Glutamatergic neuron (in vitro differentiated cells): ENCODE measurements at places on chromosomes 5 and 9. TPM values are rescaled to one million over a fixed set of nuclear protein-coding genes. Genes with fewer than 3 reads are reported as not detected.
A peak's percentile ranks its signal among the peaks of the same experiment; 100 is the strongest.

The GFI1B gene
- not detected for total RNA-seq

DNA sequence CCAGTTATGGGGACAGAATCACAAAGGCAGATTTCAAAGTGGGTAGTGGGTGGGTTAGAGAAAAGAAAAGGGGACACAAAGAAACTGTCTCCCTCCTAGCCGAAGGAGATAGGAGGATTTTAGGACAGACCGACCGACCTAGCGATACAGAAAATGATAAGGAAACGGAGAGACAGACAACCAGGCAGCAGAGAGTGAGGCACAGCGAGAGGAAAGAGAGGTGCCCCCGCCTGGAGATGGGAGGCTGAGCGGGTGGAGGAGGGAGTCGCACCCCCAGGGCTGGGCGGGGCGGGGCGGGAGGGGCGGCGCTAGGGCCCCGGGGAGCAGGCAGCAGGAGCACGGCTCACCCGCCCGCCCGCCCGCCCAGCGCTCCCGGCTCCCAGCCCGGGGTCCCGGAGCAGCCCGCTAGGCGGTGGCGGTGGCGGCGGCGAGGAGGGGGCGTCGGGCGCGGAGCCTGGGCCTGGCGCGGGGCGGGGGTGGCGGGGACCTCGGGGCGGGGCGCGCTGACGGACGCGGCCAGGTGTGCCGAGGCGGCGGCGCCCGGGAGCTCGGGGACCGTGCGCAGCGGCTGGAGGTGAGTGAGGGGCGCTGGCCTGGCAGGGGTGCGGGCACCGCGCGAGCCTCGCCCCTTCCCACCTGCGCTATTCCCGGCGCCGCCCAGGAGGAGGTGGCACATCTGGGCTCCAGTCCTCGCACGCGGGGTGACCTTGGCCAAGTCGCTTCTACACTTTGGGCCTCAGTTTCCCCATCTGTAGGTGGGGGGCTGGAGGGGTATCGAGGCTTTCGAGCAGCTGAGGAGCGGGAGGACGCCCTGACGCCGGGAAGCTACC is 15.9 kb upstream of the SYNPO start:
- DNase-seq: peak; percentile 61

- DNase-seq: no peak
Observed at GRCh38 chr5:15116996-15117395, 245.4 kb upstream of the ANKH start.

The GLRA1 gene
- total RNA-seq: 0.22 TPM

DNA sequence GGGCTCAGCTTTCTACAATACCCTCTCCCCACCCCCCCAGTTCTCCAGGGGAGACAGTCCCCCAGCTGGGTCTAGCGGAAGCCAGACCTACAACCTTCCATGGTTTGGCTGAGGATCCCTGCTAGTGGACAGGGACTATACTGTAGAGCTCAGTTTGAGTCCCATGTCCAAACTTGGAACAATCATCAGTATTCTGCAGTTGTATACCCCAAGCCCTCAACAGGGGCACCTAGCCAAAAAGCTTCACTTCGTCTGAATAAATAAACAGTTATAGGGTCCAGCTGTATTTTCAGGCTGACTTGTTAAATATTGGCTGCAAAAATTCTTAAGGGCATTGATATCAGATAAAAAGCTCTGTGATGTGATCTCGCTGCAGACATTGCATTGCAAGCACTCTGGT is 15.4 kb upstream of the C9 start:
- no peak for DNase-seq

DNA sequence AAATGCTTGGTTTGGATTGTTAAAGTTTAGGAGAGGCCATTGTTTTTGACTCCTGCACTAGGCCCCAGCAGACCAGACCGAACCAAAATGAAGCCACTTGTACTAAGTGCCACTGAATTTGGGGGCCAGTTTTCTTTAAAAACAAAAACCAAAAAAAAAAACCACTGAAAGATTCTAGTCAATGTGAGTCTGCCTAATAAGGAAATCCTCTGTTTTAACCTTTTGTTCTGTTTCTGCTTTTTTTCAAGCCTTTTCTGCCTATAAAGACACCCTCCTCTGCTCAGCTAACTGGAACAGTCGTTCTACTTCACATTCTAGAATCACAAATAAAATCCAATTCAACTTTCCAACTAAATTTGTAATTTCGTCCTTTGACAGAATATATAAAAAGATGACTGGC is 64.9 kb downstream of the SERINC5 start:
- DNase-seq: no peak

DNA sequence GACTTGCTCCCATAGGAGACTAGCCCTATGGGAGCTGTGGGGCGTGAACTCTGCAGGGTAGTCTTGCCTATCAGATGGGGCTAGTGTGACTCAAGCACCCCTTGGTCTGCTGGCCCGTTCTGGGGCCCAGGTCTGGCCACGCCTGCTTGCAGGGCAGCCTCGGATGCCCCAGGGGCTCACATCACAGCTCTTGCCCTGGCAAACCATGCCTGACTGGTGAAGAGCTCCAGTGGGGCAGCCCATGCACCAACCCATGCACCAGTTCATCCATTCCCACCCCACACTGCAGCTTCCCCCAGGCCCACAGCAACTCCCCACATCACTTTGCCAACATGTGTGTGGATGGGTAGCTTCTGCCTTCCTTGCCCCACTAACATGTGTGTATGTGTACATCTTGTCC is 93.9 kb upstream of the PRLR start:
- no peak for DNase-seq

DNA sequence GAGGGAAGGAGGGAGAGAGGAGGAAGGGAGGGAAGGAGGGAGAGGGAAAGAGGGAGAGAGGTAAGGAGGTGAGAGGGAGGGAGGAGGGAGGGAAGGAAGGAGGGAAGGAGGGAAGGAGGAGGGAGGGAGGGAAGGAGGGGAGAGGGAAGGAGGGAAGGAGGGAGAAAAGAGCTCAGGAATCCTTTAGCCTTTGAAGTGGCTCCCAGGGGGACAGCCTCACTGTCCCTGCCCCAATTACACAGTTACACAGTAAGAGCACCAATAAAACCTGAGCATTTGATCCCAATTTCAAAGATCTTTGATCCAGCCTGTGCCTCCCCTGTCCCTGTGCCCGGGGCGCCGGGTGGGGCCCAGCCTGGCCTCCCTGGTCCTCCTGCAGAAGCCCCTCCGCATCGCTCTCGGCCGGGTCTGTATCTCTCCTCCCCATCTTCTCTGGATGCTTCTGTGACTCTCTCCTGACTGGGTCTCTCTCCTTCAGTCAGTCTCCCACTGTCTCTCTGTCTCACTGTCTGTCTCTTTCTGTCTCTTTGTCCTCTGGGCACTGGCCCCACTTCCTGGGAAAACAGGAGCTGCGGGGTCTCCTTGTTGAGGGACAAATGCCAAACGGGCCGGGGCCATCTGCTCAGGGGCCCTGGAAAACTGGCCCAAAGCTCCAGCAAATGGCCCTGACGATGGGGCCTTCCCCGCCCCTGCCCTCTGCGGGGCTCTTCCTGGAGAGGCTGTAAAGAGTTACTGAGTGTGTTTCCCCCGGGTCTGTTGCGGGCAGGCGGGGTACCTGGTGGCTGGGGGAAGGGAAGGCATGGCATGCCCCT is 54.2 kb upstream of the EGFL7 start:
- DNase-seq: no peak

The FCN1 gene
- total RNA-seq: not detected

The GARIN3 gene
- not detected for total RNA-seq

The TAF11L5 gene
- 0.83 TPM for total RNA-seq

The PTGER4 gene
- total RNA-seq: not detected

GRCh38 chr9:116767219-116767618 is 80.1 kb downstream of the TRIM32 start:
- no peak for DNase-seq

DNA sequence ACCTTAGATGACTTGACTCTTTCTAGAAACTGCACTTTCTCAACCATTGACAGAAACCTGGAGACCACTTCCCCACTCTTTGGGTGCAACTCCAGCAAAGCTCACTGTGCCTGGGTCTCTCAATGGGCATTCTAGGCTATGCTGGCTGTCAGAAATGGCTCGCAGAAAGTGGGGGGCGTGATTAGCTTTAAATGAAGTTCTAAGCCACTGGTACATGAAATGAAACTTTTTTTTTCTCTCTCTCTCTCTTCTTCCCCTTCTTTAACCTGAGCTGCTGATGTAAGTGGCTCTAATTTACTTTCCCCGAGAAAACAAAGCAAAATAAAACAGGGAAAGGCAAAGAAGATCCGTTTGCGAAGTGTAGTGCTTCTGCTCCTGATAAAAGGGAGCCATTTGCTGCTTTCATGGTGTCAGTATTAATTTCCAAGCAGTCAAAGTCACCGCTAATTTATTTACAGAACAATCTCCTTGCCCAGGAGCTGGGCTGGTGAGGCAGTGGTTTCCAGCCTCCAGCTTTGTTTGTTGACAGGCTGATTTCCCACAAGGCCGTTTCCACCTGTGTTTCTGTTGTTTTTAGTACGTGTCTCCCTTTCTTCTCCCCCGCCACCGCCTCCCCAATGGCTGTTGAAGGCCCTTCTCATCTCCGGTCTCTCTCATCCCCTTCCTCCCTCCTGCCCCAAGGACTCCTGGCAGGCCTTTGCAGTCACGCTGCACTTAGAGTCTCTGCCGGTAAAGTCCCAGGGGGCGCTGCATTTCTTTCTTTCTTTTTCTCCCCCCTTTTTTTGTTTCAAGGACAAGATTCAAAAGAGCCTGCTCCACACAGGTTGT is 422.9 kb downstream of the EBF1 start:
- DNase-seq: peak; percentile 38

- no peak for DNase-seq
Observed at GRCh38 chr5:17154211-17154996, 63.0 kb upstream of the BASP1 start.

The HTR4 gene
- total RNA-seq: not detected

The CMYA5 gene
- 0.74 TPM for total RNA-seq

GRCh38 chr5:177546258-177546741 is 8.1 kb downstream of the FAM193B start:
- no peak for DNase-seq

DNA sequence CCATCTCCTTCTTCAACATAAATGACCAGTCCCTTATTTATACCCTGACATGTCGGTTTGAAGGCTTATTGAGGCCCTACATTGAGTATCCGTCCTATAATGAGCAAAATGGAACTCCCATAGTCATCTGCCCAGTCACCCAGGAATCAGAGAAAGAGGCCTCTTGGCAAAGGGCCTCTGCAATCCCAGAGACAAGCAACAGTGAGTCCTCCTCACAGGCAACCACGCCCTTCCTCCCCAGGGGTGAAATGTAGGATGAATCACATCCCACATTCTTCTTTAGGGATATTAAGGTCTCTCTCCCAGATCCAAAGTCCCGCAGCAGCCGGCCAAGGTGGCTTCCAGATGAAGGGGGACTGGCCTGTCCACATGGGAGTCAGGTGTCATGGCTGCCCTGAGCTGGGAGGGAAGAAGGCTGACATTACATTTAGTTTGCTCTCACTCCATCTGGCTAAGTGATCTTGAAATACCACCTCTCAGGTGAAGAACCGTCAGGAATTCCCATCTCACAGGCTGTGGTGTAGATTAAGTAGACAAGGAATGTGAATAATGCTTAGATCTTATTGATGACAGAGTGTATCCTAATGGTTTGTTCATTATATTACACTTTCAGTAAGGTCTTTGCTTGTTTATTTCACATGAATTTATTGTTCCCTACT is 38.2 kb upstream of the BTNL3 start:
- DNase-seq: no peak

DNA sequence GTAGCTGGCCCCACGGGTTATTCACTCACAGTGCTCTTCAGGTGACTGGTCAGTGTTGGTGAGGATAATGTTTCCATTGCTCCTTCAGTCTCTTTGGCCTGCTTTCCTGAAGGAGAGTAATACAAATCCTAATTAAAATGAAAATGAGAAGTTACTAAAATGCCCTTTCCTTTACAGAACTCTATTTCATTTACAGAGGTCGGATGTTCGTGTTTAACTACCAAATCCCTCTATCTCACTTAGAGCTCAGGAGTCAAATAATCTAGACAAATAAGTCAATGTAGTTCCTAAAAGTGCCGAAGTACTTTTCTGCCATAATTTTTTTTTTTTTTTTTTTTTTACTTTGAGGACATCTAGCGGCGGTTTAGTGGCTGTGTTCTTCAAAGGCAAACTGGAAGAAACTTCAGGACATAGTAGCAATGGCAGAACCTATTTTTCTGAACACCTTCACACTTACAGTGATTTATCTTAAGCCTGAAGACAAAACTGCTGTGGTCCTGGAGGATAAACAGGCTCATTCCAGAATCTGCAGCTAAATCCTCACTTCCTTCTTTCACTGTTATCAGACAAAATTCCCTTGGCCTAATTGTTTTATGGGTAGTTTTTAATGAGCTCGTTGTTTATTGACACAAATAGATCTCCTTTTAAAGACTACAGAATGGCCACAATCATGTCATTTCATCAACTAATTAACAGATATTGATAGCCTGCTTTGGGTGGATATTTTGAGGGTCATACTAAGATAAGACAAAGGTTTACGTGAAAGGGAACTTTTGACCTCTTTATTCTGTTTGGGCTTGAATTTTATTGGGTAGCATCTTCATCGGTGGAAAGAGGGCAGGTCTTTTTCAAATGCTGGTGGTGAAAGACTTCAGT is 207.6 kb upstream of the DMRTA1 start:
- DNase-seq: no peak

The PHF19 gene
- 18.9 TPM for total RNA-seq

DNA sequence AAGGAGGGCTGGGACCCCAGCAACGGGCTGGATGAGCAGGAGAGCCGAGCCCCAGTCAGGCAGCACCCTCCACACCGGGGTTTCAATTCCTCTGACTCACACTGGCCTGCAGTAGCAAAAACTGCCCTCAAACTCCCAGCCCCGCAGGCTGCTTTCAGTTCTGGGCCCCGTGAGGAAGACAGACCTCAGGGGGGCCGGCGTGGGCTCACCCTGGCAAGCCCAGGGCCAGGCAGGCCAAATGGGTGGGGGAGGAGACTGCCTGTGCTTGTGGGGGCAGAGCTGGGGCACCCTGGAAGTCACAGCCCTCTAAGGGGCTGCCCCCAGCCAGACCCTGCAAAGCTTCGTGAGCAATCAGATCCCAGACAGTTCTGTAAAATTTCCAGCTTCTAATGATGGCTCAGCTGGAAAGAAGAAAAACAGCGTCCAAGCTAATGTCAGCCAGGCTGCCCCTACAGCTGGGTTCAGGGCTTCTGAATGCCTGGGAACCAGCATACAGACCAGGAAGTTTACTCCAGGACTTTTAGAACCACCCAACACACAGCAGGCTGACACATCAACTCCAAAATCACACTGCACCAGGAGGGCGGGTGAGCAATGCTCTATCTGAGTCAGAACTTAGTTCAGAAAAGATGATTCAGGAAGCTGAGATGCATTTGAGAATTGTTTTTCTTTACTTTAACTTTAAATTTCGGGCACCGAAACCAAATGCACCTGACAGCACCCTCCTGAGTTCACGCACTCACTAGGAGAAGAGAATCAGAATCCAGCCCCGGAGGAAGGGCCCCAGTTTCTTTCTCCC is 34.7 kb downstream of the LPCAT1 start:
- DNase-seq: no peak

GRCh38 chr5:148090773-148091250 is 27.0 kb downstream of the SPINK5 start:
- DNase-seq: no peak

- no peak for DNase-seq
Observed at GRCh38 chr9:116383133-116383532, 229.5 kb downstream of the PAPPA start.

- no peak for DNase-seq
Observed at GRCh38 chr9:127786773-127787104, 905 bp downstream of the CDK9 start.
